ENCODE measurements at places on chromosomes 1 and 21.

DNA sequence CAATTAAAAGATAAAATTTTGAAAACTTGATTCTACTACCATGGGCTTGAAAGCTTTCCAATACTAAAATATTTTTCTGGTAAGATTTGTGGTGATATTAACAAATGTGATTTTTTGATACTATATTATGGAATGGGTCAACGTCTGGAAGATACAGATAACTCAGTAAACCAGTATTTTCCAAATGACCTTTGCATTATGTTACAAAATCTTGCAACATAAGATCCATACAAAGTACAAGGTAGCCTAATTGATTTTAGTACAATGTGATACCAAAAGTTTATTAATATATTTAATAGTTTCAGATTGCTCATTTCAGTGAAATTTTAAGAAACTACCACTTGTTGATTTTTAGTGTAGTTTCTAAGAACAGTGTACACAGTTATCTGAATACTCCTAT, 236.2 kb downstream of the KIF26B start:
- DNase-seq: no peak

DNA sequence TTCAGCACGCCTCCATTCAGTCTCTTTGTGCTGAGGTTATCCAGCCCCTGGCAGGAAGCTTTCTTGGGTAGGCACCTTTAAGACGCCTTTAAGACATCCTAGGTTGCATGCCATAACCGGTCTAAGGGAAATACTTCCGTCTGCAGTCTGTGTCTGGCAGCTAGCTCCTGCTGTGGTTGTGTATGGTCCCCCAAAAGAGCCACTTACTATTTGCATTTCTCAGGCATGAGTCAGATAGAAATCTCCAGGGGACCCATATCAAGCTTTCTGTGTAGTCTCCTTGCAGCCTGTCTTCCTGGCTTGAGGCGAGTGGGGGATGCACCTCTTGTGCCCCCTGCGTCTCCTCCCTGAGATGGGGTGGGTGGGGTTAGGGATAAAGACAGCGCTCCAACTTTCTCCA, 10.0 kb upstream of the RYR2 start:
- no peak for DNase-seq

GRCh38 chr1:233459968-233460367, 132.4 kb downstream of the MAP3K21 start:
- DNase-seq: no peak

- no peak for DNase-seq
Observed at GRCh38 chr21:26136671-26137070, 33.9 kb downstream of the APP start.

- no peak for DNase-seq
Observed at GRCh38 chr1:42922687-42923366, 35.8 kb downstream of the SLC2A1 start.

DNA sequence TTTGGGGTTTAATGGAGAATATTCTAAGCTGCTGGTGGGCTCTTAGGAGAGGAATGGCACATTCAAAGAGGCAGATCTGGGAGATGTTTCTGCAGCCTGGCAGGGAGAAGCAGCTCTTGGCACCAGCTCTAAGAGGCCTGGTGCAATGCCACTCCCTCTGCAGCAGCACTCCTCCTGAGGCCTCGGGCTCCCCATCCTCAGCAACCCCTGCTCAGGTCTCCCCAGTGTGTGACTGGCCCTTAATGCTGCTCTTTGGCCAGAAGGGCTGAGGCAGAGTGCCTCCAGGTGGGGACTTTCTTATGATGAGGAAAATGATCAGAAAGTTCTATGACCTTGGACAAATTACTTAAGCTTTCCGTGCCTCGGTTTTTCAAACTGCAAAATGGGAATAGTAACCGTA, 55.5 kb downstream of the MAB21L3 start:
- no peak for DNase-seq

- DNase-seq: no peak
Observed at GRCh38 chr1:205837382-205837970, 12.5 kb downstream of the PM20D1 start.

DNA sequence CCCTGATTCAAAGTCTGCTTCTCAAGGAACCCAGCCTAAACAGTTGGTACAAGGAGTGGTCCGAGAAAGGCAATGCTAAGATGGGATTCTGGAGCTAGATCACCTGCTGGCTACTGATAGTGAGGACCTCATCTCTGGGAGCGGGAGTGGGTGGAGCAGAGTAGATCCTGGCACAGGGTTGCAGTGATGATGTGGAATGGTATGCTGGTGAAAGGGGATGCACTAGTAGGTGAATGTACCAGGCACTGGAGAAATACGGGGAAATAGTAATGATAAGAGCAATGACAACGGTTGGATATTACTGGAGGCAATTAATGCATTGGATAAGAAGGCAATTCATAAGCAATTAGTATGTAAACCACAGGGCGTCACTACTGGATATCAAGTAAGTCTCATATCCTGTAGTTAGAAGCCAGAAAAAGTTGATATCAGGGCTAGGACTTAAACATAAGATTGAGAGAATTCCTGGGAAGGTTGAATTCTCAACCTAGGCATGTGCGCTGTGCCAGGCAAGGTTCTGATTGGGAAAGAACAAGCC, 169.2 kb upstream of the LMO4 start:
- DNase-seq: no peak

Measured in activated naive CD4-positive, alpha-beta T cell (primary cell).